ENCODE measurements at places on chromosomes 5 and 9.

DNA sequence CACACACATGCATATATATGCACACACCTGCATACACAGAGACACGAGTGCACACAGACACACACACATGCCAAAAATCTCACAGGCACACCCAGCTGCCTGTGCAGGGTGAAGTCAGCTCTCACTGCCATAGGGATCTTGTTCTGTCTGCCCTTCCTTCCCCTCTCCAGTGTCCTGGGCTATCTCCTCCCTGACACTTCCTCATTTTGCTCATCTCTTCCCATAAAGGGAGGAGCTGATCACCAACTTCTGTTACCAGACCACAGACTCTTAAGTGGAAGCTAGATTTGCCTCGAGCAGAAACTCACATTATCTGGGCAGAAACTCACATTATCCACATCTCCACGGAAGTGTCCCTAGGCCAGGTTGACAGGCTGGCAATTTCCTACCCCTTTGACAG, 28.7 kb downstream of the LCP2 start:
- DNase-seq = no peak

DNA sequence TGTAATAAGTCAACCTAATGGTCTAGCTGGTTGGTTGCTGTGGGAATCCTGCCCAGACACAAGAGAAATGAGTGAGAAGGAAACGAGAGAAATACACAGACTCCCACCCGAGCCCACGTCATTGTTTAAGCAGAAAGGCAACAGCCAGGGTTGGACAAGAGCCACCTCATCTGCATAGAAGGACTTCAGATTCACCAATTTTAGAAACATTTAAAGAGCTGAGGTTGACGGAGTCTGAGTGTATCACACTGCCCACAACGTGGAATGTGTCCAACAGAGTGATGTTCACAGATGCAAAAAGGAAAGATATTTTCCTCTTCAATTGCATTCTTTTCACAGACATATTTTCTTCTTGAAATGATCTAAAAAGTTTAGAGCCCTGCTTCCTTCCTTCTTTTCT, 349.5 kb downstream of the AGTPBP1 start:
- DNase-seq = no peak

- DNase-seq = no peak
Observed at GRCh38 chr5:172453986-172454357, 353 bp downstream of the SH3PXD2B start.

DNA sequence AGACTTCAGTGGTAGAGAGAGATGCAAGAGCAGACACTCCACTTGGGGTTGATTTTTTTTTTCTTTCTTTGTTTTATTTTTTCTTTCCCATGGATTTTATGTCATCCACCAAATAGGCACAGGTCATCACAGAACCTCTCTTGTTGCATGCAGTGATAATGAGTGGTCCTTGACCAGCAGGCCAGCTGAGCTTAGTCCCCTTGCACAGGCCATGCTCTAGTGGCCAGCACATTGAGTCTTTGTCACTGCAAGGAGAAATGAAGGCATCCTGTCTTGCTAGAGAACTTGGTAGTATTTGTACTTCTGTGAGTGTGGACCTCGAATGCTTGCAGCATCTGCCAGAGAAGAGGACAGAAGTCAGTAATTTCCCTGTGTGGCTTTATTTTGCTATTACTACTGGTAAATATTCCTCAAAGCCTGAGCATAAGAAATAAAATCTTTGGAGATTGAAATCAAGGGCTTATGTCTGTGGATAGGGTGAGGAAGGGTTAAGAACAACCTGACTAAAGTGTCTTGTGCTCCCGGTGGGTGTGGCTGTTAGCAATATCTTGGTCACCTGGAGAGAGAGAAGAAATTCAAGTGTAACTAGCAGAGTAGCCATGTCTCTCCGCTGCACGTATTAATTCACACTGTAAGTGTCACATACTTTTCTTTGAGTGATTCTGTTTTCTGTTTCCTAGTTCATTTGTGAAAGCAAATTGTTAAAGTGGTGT, 45.3 kb upstream of the NCS1 start:
- DNase-seq = no peak

DNA sequence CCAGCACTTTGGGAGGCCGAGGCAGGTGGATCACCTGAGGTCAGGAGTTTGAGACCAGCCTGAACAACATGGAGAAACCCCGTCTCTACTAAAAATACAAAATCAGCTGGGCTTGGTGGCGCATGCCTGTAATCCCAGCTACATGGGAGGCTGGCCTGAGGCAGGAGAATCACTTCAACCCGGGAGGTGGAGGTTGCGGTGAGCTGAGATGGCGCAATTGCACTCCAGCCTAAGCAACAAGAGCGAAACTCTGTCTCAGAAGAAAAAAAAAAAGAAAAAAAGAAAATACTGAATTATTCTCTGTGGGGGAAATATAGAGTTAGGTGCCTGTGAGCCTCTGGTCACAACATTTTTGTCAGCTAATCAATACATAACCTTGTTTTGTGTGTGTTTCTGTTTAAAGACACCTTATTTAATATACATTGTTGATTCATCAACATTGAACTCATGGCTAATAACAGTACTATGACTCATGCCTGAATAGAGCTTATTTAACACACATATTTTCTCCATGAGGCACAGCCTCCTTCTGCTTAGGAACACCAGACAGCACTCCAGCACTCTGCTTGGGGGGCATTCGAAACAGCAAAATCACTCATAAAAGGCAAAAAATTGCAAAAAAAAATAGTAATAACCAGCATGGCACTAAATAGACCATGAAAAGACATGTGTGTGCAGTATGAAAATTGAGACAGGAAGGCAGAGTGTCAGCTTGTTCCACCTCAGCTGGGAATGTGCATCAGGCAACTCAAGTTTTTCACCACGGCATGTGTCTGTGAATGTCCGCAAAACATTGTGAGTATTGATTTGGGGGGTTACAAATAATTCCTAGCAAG, at the start of gene IL31RA:
Gene IL31RA, plus strand, starts transcription at position 519 of the 836 bp plus-strand sequence. Its CDS starts 214 bp downstream, at position 733.
- DNase-seq = peak; percentile 11

DNA sequence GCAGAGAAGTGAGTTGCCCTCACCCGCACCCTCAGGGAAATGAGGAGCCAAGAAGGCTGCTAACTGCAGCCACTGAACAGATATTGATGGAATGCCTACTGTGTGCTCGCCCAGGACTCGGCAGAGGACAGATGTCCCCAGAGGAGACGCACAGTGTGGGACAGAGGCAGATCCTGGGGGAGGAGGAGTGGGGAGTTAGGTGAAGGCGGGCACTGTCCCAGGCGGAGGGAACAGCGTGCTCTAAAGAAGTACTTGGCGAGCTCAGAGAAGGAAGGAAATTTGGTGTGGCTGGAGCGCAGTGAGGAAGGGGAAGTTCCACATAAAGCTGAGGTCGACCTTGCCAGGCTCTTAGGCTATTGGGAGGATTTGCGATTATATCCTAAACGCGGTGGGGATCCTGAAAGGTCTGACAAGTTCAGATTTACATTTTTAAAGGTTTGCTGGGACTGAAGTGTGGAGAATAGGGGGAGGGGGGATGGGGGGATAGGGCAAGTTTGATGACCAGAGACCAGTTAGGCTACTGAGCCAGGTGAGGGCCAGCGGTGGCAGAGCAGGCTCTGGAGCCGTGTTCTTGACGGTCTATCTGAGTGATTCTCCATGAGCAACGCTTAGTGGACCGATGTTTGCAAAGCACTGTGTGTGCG, 23.6 kb upstream of the CERCAM start:
- DNase-seq = peak; percentile 25

Measured in HepG2 (cell line).